Activated naive CD4-positive, alpha-beta T cell (primary cell): ENCODE measurements at places on chromosomes 12 and 14.

DNA sequence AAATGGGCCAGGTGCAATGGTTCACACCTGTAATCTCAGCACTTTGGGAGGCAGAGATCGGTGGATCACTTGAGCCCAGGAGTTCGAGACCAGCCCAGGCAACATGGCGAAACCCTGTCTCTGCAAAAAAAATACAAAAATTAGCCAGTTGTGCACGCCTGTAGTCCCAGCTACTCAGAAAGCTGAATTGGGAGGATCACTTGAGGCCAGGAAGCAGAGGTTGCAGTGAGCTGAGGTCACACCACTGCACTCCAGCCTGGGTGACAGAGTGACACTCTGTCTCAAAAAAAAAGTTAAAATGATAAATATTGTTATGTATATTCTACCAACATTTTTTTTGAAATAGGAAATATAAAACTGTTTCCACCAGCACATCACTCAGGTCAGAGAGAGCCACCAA is 64.9 kb downstream of the NDUFA12 start:
- no peak for DNase-seq

DNA sequence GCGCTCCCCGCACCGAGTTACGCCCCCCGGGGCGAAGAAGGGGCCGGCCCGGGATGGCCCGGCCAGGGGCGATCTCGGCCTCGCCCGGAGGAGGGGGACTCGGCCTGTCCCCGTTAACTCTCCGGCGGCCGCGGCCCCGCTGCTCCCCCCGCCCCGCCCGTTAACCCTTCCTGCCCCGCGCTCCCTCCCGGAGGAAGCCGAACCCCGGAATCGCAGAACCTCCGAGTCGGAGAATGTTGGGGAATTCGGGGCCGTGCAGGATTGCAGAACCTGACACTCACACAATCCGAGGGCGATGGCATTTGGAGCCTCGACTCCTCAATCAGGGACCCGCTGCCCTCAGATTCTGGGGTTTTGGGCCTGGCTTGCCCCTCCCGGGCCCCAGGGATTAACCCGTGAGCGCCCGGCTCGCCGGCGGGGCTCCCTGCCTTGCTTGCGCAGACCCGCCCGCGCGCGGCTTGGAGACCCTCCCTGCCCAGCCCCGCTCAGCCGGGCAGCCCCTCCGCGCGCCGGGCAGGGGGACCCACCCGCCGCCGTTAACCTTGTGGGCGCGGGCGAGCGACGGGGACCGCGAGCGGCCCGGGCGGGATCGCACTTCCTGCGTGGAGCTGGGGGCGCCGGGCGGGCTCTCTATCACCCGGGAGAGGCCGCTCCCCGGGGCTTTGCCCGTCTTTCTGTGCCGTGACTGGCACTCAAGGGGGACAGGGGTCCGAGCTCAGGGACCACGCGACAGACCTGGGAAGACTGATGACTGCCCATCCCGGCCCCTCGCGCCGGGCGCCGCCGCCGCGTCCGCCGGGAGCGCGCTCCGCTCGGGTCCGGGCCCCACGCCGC is 18.8 kb downstream of the BEGAIN start:
- DNase-seq = no peak

DNA sequence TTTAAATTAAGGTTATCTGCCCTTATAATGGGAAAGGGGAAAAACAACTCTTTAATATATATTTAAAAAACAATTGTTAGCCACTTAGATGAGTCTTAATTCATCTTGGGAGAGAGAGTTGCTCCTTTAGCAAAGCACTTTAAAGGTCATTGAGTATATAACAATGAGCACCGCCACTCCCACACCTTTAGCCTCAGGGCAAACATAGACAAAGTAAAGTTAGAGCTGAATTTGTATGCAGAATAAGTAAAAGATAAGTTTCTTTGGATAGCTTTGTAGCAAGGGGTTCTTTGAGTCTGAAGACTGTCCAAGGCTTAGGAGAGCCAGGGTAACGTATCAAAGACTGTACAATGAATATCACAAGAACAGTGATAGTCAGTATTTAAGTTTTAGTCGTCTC is 728.8 kb upstream of the LMO3 start:
- DNase-seq = no peak

- no peak for DNase-seq
Measured at GRCh38 chr14:74627076-74627475, 15.0 kb upstream of the LTBP2 start.

GRCh38 chr12:115623764-115624334 is 653.6 kb downstream of the MED13L start:
- no peak for DNase-seq

DNA sequence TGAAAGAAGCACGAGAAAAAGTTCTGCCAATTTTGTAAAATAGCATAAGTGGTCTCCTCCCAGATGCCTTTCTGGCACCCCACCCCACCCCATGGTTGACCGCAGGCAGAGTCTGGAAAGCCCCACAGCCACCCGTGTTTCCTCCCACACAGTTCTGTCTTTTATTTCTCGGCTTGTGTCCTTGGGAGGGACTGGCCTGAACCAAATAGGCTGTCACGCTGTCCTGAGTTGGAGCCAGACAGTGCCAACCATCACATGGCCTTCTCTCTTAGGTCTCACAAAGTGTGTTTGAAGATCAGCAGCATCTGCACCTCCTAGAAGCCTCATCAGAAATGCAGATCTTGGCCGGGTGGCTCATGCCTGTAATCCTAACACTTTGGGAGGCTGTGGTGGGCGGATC is 10.2 kb upstream of the LTA4H start:
- DNase-seq = no peak

GRCh38 chr12:34402228-34402898 is 380.1 kb downstream of the ALG10 start:
- DNase-seq = no peak

DNA sequence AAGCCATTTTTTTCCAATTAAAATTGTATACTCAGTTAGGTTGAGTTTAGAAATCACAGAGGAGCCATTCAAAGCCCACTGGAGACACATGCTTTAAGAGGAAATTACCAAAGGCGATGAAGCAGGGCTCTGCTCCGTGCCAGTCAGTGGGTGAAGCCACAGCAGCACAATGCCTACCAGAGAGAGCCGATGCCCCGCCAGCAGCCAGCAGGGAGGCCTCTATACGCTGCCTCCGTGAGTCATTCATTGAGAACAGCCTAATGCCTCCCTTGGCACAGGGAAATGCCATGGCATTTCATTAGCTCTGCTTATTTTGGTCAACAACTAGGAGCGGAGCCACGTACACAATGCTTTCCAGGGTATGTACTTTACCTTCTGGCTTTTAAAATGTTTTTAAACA is 197.8 kb upstream of the FRMD6 start:
- DNase-seq = no peak

DNA sequence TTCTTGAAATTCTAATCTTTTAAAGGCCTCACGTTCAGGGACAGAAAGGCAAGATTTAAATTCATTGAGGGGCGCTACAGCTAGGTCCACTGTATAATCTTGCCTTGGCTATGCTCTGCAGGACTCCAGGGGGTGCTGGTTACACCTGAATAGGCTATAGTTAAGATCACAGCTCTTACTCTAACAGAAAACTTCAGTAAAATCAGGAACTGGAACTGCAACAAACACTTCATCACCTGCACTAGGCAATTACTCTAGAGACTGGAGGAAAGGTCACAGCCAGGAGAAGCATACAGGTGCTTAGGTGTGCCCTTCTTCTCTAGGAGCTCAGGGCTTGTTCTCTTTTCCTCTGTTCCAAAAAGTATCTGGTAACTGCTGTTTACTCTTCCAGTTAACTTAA is 20.9 kb downstream of the SLCO1C1 start:
- no peak for DNase-seq

- DNase-seq = no peak
Measured at GRCh38 chr12:77767756-77768343, 62.8 kb upstream of the NAV3 start.

DNA sequence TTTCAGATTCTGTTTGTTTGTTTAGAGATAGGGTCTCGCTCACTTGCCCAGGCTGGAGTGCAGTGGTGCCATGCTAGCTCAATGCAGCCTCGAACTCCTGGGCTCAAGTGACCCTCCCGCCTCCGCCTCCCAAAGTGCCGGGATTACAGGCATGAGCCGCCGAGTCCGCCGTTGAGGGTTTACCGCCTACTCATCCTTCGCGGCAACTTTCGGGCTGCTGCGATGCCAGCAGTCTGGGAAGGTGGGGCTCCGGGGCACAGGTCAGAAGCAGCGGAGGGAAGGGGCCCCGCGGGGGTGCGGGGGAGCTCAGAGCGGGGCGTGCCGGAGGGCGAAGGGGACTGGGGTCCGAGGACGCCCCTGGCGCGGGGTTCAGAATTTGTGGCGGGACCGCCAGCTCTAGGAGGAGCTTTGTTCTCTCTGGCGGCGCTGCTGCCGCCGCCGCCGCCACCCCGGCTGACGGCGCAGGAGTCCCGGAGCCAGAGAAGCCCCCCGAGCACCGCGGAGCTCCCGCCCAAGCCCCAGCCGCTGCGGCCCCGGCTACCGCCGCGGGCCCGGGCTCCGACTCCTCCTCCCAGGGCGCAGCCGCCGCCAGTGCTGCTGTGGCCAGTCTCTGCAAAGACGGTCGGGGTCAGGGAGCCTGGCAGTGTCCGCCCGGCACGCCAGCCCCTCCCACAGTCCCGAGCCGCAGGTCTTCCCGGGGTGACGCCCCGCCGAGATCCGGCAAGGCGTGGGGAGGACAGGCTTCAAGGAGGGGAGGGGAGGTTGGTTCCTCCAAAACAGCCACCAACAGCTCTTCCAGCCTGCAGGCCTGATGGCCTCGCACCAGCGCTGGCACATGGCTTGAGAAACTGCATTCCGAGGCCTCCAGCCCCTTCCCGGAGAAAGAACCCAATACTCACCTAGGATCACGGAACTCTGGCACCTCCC is 10.9 kb upstream of the KRT77 start:
- DNase-seq = peak; percentile 8
